ENCODE measurements at places on chromosomes 6 and 20. TPM values are rescaled to one million over a fixed set of nuclear protein-coding genes. Genes with fewer than 3 reads are reported as not detected.

Gene CCDC170
- 3.6 TPM for polyA plus RNA-seq

Gene FOXS1
- 8.9 TPM for polyA plus RNA-seq

Gene CNR1
- 1.0 TPM for polyA plus RNA-seq

Gene CST1
- not detected for polyA plus RNA-seq

Gene GLYATL3
- not detected for polyA plus RNA-seq

Gene WFDC10B
- not detected for polyA plus RNA-seq

Gene MOXD1
- 205 TPM for polyA plus RNA-seq

Gene CLVS2
- polyA plus RNA-seq = 0.28 TPM

Gene TNXB
- polyA plus RNA-seq = 6.1 TPM

Gene DBNDD2
- polyA plus RNA-seq = 22.2 TPM

Gene ARID1B
- 84.5 TPM for polyA plus RNA-seq

Gene TMC2
- polyA plus RNA-seq = 0.38 TPM

Gene CTNNBL1
- polyA plus RNA-seq = 51.4 TPM

Gene MRPS26
- polyA plus RNA-seq = 47.7 TPM

Gene RRAGD
- polyA plus RNA-seq = 33.3 TPM

Gene RCAN2
- 19.9 TPM for polyA plus RNA-seq

Gene SMLR1
- 3.3 TPM for polyA plus RNA-seq

Gene PACRG
- polyA plus RNA-seq = 16.6 TPM

Gene ARFGEF3
- polyA plus RNA-seq = 6.7 TPM

Gene CDSN
- not detected for polyA plus RNA-seq

Gene NPEPL1
- 46.9 TPM for polyA plus RNA-seq

GRCh38 chr6:150770637-150771036 is 94.9 kb upstream of the MTHFD1L start:
- no peak for DNase-seq

DNA sequence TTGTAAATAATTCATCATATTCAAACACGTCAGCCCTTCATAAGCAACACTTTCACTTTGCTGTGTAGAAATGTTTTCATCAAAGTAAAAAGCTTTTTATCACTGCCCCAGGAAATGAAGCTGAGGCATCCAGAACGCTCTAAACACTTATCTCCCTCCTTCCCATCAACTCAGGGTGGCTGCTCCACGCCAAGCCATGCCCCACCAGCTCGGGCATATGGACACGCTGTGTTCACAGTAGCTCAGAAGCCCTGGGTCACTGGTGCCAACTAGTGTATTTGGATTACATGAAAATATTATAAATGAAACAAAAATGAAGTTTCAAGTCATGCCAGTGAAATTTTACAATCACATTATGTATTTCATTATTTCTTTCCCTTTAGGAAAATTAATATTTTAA is 10.3 kb downstream of the PDE10A start:
- DNase-seq = no peak

GRCh38 chr6:119929121-119929520 is 579.6 kb upstream of the MAN1A1 start:
- no peak for DNase-seq

DNA sequence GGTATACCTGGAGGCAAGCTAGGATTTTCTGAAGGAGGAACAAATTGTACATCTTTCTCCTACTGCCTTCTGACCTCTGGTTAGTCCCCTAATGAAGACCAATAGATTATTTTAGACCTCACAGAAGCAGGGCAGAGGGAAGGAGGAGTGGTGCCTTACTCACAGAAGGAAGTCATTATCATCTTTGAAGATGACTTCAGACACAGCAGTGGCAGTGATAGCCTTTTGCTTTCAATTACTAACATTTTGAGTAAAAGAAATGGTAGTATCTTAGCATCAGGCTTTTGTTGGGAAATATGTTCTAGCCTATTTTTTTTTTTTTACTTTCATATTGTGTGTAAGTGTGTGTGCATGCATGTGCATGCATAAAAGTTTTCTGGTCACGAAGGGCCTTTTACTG is 164.2 kb upstream of the PLN start:
- DNase-seq = no peak

GRCh38 chr6:6312901-6313441 is 7.5 kb downstream of the F13A1 start:
- DNase-seq = no peak

DNA sequence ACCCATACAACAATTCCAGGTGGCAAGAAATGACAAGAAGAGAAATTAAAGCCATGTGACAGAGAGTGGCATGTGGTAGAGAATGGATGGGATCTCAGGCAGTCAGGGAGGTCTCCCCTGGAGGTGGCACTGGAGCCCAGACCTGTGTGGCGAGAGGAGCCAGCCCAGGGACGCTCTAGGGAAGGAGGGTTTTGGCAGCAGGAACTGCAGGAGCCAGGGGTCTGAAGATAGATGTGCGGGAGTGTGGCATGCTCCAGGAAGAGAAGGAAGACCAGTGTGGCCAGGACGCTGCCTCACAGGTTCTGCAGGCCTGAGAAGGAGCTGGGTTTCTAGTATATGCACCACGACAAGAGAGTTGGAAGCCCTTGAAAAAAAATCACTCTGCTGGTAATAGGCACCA is 45.1 kb downstream of the SPATA2 start:
- no peak for DNase-seq

GRCh38 chr6:36546308-36546919 is 865 bp downstream of the STK38 start:
- DNase-seq = peak; percentile 21

DNA sequence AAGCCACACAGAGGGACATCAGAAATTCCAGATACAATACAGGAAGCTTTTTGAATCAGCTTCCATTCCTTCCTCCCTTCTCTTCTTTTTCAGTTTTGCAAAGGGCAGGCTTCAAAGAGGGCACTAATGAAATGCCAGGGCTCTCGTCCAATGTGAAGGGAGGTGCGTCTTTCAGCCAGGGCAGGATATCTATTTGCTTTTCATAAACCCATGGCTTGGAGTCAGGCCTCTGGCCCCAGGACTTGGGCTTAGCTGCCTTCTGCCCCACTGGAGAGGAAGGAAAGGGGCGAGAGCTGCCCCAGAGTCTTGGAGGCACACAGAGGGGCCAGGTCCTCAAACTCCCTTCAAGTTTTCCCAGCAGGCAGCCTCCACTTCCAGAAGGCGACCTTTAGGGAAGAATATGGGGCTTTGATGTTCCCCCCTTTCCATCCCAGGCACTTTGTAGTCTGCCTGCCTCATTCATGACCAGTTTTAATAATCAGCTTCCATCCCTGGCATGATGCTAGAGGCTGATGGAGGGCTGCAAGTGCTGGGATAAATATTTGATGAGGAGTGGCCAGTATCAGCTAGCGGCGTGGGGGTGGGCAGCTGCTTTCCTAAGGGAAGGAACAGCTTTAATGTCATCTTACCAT is 234.8 kb downstream of the NRN1 start:
- no peak for DNase-seq

GRCh38 chr6:80643881-80644280 is 537.4 kb downstream of the BCKDHB start:
- DNase-seq = no peak

DNA sequence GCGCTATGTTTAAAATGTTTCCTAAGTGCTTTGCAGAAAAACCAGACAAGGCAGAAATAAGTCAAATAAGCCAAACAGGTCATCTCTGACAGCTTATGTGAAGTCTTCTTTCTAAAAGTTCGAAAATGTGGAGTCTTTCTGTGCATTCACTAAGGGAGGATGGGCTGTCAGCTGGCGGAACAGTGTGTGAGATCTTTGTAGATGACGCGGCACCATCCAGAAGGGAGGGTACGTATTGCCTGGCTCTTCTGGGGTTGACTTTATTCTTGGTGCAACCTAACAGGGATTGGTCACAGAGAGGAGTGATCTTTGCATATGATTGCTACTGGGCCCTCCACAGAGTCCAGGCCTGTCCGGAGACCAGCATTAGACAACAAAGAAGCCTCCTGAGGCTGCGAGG is 114.5 kb upstream of the EDN1 start:
- no peak for DNase-seq

GRCh38 chr20:60463798-60464197 is 505.6 kb downstream of the CDH26 start:
- no peak for DNase-seq

DNA sequence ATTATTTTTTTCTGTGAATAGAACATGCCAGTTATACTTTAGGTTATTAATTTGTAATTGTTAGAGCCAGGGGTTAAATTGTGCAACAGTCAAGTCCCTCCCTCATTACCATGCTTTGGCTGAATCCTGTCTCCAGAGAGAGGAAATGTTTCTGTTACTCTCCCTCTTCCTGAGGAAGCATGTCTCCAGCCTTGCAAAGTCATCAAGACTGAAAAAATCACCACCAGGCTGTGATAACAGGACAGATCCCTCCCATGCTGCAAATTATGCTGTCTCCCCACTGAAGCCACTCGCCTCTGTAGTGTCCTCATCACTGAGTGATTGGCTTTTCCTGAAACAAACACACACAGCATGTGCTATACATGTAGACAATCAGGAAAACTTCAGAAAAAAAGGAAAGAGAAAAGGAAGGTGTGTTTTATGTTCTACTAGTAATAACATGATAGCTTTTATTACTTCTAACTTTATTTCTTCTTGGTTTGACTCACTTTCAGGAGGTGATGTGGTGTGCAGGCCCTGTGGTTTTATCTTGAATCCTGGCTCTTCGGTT is 290.0 kb upstream of the JAG1 start:
- DNase-seq = no peak

GRCh38 chr20:23446505-23446904 is 6.2 kb downstream of the CST11 start:
- DNase-seq = no peak

GRCh38 chr20:21808139-21808538 is 102.7 kb downstream of the PAX1 start:
- no peak for DNase-seq

DNA sequence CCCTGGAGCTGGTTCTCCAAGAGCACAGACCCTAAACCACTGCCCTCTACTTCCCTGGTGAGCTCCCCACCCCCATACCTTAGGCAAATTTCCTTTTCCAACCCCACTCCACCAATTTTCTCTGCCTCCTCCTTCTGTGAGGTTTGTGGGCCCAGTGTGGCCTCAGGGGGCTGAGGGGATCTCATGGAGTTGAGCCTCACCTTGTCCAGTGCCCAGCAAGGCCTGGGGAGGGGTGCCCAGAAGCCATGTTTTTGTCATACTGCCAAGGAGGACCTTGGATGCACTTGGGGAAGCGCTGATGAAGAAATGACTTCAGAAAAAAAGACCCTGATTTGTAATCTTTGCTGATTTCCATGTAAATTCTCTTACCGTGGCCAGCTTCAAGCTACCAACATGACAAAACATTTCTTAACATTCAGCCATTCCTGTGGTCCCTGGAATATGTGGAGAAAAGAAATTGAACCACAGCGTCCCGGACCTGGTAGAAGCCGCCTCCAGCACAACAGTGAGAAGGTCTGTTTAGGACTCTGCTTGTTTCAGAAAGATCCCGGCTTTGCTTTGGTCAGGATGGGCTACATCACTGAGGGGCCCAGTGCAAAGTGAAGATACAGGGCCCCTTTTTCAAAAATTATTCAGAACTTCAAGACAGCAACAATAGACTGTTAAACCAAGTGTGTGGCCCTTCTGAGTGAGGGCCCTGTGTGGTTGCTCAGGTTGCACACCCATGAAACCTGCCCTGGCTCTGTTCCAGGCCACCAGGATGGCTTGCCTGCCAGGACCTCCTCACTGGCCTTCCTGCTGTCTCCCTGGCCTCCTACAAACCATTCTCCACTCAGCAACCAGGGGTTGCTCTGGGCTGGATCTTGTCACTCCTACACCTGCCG is 52.5 kb downstream of the CHMP4B start:
- no peak for DNase-seq

- DNase-seq = no peak
Observed at GRCh38 chr6:141675957-141676356, 456.8 kb upstream of the GJE1 start.

GRCh38 chr6:128463942-128464341 is 56.5 kb downstream of the PTPRK start:
- no peak for DNase-seq

- no peak for DNase-seq
Observed at GRCh38 chr6:33744895-33745546, 1.7 kb downstream of the IP6K3 start.

GRCh38 chr6:5930143-5930770 is 76.5 kb downstream of the NRN1 start:
- no peak for DNase-seq

Measured in renal cortex interstitium (tissue), 15 donors.